CD4-positive, alpha-beta T cell treated with Interleukin-17A for 1 hour (primary cell): ENCODE measurements at places on chromosomes 11 and 22.
A peak's percentile ranks its signal among the peaks of the same experiment; 100 is the strongest.

- no peak for DNase-seq
These were observed 239.0 kb upstream of the CCDC179 start for GRCh38 chr11:23099256-23099655.

- DNase-seq: no peak
These were observed 6.6 kb upstream of the PLAAT4 start for GRCh38 chr11:63530021-63530420.

- no peak for DNase-seq
These were observed 35.6 kb upstream of the PPARA start for GRCh38 chr22:46114518-46115387.

- DNase-seq: no peak
These were observed 136.0 kb downstream of the SERGEF start for GRCh38 chr11:17876827-17877226.

DNA sequence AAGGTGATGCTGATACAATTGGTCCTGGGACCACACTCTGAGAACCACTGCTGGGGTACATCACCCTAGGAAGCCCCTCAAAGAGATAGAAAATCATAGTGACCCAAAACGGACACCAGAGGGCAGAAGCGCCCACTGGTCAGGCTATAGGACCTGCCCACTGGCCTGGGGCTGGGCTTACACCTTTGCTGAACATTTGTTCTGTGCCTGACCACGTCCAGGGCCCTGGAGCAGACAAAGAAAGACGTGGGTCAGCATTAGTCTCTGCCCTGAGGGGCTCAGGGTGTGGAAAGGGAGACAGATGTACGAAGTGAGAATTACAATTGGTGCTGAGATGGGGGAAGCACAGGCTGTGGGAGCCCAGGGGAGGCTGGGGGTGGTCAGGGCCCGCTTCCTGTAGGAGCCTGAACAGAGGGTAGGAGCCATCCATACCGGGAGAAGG is 14.4 kb upstream of the SERPINH1 start:
- peak; percentile 40 for DNase-seq

DNA sequence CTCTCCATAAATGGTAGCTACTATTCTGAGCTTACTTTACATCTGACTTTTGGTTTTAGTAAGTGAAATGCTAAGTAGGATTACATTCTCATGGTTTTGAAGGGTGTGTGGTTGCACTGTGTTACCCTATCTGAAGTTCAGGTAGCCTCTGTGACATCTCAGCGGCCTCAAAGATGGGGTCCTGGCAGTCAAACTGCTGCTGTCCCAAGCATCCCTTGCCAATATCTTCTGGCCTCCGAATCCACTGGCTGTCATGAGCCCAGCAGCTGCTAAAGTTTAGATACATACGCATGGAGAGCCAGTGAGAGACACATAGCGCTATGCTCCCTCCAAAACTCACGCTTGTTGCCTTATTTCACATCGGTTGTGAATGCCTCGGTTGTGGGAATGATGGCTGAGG is 34.9 kb downstream of the UBASH3B start:
- DNase-seq: no peak

- DNase-seq: no peak
These were observed 3.0 kb upstream of the NAP1L4 start for GRCh38 chr11:2995031-2995561.

DNA sequence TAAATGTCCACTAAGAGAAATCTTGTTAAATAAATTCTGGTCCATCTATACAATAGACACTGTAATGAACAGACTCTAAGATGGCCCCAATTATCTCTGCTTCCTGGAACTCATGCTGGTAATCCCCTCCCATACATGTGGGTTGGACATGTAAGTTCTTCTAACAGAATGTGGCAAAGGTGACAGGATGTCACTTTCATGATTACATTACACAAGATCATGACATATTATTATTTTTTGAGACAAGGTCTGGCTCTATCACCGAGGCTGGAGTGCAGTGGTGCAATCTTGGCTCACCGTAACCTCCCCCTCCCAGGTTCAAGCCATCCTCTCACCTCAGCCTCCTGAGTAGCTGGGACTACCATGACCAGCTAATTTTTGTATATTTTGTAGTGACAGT is 14.6 kb upstream of the NDUFC2 start:
- DNase-seq: no peak

DNA sequence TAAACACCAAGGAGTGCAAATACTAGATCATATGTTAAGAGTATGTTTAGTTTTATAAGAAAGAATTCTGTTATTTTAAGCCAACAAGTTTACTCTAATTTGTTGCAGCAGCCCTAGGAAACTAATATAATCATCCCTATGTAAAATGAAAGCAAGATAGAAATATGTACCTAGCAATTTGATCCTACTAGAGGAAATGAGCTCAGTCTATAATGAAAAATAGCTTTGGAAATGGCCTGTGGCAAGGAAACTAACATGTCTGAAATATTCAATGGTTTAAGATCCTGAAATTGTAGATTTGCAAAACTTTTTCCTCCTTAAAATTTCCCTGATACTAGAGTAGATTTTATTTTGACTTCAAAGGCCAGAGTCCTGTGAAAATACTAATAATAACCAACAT is 112.7 kb upstream of the SLC5A12 start:
- DNase-seq: no peak

GRCh38 chr22:17552737-17553136 is 10.6 kb upstream of the SLC25A18 start:
- no peak for DNase-seq

GRCh38 chr11:118892514-118892913 is 8.8 kb downstream of the CXCR5 start:
- DNase-seq: peak; percentile 83

- DNase-seq: no peak
These were observed 53.9 kb downstream of the MN1 start for GRCh38 chr22:27747396-27748221.

GRCh38 chr22:31291481-31292235 is 630 bp downstream of the PIK3IP1 start:
- peak; percentile 45 for DNase-seq

- no peak for DNase-seq
These were observed 38.2 kb downstream of the SHISA8 start for GRCh38 chr22:41876675-41877074.

DNA sequence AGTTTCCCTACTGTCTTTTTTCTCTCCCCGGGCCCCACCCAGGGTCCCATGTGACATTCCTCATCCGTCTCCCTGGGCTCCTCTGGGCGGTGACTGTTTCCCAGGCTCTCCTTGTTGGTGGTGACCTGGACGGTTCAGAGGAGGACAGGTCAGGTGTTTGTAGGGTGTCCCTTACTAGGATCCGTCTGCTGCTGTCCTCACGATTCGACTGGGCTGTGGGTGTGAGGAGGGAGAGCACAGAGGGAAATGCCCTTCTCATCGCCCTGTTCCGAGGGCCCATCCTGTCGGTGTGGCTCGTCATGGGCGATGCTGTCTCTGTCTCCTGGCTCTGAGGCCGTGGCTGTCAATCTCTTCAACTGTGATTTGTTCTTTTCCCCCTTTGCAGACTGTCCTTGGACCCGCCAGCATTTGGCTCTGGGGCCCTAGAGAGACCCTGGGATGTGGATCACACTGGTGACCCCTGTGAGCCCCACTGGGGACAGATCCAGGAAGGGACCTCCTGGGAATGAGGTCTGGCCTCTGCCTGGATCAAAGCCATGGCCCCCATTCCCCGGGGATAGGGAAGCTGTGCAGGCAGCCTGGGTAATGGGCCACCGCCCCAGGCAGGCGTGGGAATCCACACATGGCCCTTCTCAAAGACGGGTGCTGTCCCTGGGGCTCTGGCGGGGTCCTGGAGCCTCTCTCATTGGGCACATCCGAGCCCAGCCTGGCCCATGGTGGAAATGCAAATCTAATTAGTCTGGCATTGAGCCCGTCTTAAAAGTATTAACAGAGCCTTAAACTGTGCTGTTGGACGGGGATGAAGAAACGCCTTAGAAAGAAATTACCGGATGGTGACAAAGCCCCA is 46.8 kb upstream of the KCNQ1OT1 start:
- no peak for DNase-seq

DNA sequence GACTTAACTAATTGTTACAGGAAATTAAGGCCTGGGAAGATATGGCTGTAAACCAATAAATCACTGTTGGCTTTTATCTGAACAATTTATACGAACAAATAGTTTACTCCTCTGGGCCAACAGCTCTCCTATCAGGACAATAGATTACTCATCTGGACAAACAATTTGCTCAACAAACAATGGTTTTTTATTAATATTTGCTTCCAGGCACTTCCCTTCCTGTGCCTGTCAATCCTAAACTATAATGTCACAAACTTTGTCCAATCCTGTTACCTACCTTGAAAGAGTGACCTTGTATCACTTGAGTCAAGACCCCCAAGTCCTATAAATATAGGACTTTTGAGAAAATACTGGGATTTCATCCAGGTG is 87.6 kb upstream of the OR9Q1 start:
- DNase-seq: no peak

DNA sequence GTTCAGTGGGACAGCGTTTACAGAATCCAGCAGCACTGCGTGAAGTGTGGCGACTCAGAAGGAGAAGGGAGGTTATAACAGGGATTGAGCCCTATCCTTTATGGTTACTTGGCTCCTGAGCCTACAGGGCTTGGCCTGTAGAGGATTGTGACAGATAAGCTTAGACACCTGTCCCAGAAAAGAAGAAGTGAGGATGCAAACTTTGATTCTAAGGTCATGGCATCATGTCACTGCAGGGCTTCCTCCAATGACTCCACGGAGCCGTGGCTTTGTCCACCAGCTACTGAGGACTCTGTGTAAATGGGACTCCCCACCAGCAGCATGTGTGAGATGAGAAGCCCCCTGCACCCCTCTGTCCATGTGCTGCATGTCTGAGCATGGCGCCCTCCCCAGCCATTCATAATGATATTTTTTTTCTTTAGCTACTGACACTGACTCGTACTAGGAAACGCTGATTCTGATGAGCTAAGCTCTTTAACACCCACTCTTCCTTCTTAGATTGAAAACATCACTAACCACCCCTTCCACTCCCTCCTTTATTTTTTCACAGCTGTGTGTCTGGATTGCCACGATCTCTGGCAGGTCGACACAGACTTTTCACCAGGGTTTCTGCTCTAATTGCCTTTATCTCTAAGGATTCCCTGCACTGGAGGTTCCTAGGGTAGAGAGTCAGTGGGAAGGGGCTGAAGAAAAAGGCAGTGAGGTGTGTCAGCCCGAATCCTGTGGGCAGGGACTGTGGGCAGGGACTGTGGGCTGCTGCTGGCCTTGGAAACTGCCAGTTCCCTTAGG is 65.5 kb upstream of the TTC12 start:
- no peak for DNase-seq

DNA sequence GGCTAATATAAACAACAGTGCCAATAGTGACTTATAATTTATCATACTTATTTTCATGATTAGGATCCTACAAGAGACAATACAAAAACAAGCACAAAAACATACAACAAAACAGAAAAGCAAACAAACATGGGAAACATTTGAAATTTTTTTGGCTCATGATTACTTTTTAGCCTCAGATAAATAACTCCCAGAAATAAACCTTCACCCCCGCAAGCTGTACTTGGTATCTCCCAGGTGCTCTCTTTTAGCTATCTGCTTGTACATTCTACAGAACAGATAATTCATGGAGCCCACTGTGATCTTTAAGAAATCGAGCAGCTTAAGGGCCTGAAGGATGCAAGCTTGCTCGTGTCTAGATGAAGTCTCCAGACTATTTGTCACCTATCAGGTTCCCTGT is 883 bp downstream of the NXPE4 start:
- DNase-seq: no peak

GRCh38 chr11:18046116-18046777 is at the start of gene TPH1:
Gene TPH1, minus strand, starts transcription at chr11:18046269. Its CDS starts 5,507 bp downstream, at chr11:18040762.
- no peak for DNase-seq

- no peak for DNase-seq
These were observed 1.8 kb downstream of the RCN1 start for GRCh38 chr11:32092581-32093170.

GRCh38 chr22:25447686-25448434 is 116.6 kb upstream of the GRK3 start:
- peak; percentile 90 for DNase-seq

DNA sequence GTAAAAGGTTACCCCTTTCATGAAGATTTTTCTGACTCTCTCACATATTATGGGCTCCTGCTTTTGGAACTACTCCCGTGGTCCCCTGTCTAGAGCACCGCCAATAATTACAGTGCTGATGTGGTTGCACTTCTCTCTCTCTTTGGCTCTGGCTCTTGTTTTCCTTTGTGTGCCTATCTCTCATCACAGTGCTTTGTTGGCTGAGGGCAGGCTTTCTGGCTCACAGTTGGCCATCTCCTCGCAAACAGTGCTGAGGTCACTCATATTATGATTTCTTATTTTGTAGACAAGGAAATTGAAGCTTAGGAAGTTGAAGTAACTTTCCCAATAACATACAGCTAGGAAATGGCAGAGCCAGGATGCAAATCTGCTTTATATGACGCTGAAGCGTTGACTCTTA is 192.5 kb downstream of the DDX10 start:
- DNase-seq: no peak

DNA sequence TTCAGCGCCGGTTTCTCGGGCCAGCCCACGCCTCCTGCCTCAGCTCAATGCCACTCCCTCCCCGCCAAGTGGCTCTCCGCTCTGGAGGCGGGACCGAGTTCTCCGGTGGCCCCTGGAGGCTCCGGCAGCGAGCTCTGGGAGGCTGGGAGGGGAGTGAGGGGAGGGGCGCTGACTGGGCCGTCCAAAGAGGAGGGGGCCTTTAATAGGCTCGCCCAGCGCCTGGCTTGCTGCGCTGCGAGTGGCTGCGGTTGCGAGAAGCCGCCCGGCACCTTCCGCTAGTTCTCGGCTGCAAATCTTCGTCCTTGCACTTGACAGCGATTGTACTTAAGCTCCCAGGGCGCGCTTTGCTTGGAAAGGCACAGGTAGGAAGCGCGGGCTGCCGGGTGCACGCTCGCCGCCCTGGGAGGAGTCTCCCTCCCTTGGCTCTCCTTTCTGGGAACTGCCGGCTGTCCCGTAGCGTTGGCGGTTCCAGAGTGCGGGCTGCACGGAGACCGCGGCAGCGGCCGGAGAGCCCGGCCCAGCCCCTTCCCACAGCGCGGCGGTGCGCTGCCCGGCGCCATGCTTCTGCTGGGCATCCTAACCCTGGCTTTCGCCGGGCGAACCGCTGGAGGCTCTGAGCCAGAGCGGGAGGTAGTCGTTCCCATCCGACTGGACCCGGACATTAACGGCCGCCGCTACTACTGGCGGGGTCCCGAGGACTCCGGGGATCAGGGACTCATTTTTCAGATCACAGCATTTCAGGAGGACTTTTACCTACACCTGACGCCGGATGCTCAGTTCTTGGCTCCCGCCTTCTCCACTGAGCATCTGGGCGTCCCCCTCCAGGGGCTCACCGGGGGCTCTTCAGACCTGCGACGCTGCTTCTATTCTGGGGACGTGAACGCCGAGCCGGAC is at the start of gene ADAMTS15:
TSS of gene ADAMTS15 (plus strand) at position 230 of the 894 bp plus-strand sequence. CDS start at position 559, 329 bp downstream.
- DNase-seq: no peak

DNA sequence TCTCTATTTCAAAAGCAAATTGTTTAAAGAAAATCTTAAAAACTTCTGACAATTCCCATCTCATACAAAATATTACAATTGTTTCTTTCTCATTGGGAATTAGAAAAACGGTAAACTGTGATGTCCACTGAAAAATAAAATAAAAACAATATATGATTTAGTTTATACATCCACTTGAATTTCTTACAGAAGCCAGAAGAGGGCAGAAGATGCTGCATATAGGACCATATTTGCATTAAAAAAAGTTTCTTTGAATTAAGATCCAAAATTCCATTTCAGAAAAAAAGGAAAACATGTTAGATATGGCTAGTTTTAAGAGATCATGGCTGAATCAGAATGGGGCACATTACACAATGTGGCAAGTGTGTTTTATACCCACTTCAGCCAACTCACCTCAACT is 39.3 kb upstream of the LRRC4C start:
- DNase-seq: no peak
